ENCODE measurements at places on chromosomes 6 and 20.
A peak's percentile ranks its signal among the peaks of the same experiment; 100 is the strongest.

DNA sequence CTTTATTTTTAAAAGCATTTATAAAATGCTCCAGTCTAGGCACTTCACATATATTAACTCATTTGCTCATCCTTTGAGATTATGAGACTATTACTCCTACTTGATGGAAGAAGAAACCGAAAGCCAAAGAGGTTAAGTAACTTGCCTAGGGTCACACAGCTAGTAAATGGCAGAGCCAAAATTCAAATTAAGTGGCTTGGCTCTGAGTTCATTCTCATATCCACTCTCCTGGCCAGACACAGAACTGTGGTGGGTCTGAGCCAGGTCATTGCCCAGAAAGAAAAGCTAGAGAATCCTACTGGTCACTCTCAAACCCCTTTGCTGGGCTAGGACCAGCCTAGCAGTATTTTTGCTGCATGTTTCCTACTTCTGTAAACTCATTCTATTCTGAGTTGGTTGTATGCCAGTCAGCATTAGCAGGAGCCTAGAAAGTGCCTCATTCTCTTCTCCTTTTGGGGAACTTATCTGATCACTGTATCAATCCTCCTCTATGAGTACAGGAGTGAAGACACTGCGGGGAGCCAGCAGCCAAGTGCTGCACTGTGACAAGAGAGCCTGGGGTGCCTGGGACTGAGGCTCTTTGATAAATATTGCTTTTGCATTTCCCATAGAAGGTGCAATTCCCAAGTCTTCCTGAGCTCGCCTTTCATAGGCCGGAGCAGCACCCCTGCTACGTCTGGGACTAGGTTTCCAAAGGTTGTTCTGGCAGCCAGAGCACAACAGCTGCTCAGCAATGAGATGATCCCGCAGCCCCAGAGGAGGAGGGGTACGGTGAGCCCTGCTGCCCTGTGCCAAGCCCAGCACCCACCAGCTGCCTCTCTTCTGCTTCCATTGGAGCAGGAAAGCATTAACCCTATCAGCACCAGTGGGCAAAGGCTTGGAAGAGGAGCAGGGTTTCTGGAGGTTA is 728.3 kb downstream of the MAFB start:
- no peak for DNase-seq

- DNase-seq = no peak
Observed at GRCh38 chr20:1182106-1182505, 2.7 kb downstream of the TMEM74B start.

DNA sequence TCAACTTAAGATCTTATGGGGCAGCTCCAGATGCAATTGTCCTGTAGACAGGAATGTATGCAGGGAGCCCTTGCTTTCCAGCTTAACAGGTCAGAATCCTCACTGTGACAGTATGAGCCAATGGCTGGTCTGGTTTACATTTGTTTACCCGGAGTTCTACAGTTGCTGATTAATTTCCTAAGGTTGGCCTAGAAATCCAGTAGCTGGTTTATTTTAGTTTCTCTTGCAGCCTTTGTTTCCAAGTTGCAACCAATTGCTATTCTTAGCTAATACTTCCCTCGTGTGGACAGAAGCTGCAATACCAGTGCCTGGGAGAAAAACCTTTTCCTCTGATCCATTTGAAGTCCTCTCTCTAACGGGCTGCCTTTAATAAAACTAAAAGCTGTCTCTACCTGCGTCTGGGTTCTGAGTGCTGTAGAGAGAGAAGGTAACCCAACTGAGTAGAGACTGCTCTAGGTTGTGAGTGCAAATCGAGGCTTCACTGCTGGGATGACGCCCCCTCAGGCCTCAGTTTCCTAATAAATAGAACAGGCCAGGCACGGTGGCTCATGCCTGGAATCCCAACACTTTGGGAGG is 45.9 kb downstream of the ZNF217 start:
- peak; percentile 50 for DNase-seq

- no peak for DNase-seq
Observed at GRCh38 chr20:8117636-8118035, 14.4 kb upstream of the PLCB1 start.

DNA sequence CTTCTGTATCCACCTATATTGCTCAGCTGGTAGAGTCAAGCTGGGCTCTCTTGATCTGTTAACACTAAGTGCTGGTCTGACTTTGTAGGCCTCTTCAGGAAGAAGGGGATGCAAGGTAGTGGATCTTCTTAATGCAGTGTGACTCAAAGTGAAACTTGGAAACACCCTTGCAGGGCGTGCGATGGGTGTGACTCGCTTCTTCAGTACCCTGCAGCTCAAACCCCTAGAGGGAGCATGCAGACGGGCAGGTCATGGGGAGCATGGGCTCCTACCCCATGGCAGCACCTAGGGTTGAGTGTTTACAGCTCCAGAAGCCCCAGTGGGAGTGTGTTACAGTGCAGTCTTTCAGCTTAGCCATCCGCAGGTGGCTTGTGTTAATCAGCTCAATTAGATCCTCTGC is 757 bp upstream of the SAMD3 start:
- peak; percentile 40 for DNase-seq

GRCh38 chr6:113143206-113143605 is 713.9 kb upstream of the MARCKS start:
- no peak for DNase-seq

DNA sequence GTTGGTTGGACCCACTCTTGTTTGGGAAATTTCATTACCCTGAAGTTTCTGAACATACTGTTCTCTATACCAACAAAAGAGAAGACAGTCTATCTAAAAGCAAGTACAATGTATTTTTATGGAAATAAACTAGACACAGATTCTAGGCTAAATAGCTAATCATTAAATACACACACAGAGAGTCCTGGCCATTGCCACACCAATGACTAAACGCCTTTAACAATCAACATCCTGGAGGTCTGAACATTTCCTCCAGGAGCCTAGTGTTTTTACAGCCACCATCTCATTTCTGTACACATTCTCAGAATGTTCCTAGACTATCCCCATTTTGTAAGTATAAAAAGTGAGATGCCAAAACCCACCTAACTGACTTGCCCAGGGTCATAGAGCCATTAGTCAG is 141.6 kb upstream of the RREB1 start:
- DNase-seq = no peak

DNA sequence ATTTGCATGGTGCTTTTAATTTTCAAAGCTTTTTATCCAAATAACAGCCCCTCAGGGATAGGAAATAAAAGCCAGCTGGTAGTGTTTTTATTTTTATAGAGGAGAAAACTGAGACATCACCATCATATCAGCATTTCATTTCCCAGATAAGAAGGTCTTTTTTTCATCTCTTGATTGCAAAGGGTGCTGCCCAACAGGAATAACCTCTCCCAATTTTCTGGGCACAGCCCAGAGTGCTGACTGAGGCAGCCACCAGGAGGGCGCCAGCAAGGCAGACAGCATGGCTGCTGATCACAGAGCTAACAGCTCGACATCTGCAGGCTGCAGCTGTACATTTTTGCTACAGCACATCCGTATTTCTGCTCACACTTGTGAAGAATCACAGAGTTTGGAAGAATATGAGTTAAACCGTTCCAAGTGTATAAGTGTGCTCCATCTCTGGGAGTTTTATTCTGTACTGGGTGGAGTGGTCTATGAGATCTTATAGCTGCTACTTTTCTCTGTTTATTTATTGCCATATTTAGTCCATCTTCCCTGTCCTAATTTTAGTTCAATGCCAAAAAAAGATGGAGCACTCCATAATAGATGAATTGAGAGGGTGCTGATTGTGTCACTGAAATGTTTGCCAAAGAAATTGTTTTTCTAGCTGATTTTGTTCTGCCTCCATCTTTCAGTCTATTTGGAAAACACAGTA is 85.5 kb upstream of the C20orf144 start:
- DNase-seq = no peak

DNA sequence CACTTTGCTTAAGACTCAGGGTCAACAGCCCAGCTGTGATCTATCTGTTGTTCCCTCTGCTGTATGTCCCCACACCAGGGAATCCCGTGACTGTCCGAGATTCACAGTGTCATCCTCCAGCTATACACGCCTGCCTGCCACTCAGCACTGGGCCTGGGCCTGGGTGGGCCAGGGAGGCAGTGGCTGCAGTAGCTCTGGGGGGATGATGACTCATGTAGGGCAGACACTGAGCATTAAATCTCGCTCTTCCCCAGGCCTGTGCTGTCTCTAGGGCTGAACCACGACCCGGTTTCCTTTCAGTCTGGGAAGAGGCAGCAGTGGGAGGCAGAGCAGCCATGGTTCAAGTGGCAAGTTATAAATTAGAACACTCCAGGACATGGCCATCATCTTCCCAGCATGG is 173.9 kb downstream of the LRFN2 start:
- no peak for DNase-seq

DNA sequence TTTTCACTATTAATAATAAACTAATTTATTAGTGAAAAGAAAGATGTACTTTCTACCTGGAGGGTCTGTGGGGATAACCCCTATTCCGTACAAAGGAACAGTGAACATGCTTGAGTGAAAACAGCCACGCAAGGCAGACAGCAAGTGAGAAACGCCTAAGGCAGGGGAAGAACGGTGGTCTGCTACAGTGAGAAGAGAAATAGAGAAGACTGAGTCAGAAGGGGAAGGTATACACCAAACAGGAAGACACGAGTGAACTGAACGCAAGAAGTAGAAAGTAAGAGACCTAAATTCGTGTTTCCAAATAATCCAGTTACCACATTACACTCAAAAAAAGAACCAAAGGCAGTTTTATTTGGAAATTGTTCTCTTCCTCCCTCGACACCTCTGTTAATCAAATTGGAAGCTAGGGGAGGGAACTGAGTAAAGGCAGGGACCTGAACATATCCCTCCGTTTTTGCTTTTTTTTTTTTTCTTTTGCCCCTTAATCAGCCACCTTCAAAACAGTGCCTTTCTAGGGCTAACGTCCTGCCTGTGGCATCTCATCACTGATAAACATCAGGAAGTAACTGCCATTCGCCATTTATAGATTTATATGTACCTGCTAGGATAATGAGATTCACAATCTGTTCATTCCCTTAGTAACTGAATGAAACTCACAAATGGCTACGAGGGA is 48.9 kb downstream of the ATXN1 start:
- DNase-seq = no peak

GRCh38 chr6:168550326-168550725 is 109.3 kb downstream of the SMOC2 start:
- no peak for DNase-seq

DNA sequence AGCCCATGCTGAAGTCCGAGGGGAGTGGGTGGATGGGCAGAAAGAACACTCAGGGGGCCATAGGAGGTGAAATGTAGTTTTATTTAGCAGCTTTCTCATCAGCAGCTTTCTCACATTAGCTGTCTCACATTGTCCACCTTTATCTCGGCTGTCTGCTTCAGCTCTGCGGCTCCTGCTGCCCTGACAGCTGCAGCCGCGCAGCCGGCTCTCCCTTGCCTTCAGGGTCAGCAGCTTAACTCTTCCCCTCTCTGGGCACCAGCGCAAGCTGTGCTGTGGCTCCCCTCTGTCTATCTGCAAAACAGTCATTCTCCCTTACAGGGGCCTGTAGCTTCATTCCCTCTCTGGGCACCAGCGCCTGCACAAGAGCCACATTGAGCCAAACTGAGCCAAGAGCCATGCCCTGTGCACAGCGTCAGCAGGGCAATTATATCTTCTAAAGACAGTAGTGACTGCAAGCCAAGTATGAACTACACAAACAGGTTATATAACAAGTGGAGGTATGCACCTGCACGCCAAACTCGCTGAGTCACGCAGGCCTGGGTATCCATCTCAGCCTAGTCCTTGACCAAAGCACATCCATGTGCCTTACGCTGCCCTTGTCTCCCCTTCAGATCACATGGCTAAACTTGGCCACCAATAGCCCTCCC is 198.8 kb downstream of the EYA2 start:
- no peak for DNase-seq

Data from stimulated activated naive CD4-positive, alpha-beta T cell (primary cell).